ENCODE measurements at places on chromosomes 1 and 21. TPM values are rescaled to one million over a fixed set of nuclear protein-coding genes. Genes with fewer than 3 reads are reported as not detected.
A peak's percentile ranks its signal among the peaks of the same experiment; 100 is the strongest.

PAQR6 gene
- 12.2 TPM for total RNA-seq

RCSD1 gene
- 0.11 TPM for total RNA-seq

PEF1 gene
- 59.1 TPM for total RNA-seq

SIKE1 gene
- total RNA-seq, result 72.2 TPM

PLA2G2F gene
- total RNA-seq, result not detected

DNAJB4 gene
- 38.4 TPM for total RNA-seq

DNA sequence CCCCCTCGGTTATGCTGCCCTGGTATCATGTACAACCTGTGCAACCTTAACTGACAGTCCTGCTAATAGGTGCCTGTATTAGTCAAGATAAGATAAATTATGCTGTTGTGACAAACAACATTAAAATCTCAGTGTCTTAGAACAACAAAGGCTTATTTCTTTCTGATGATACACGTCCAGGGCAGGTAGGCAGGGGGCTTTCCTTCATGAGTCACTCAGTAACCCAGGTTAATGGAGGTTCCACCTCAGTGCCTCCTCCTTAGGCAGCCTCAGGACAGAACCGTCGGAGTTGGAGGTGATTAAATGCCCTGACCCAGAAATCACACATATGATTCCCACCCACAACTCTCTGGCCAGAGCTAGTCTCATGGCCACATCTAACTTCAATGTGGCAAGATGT is 94.6 kb upstream of the CASZ1 start:
- H3K36me3 ChIP-seq, result no peaks in the 10 kb centered on the region
- peaks cover 26% of the 10 kb centered on the region for H3K27me3 ChIP-seq
- DNase-seq, result no peak
- H3K27ac ChIP-seq, result no peak overlapping the region
- H3K4me1 ChIP-seq, result no peaks in the 10 kb centered on the region

DNA sequence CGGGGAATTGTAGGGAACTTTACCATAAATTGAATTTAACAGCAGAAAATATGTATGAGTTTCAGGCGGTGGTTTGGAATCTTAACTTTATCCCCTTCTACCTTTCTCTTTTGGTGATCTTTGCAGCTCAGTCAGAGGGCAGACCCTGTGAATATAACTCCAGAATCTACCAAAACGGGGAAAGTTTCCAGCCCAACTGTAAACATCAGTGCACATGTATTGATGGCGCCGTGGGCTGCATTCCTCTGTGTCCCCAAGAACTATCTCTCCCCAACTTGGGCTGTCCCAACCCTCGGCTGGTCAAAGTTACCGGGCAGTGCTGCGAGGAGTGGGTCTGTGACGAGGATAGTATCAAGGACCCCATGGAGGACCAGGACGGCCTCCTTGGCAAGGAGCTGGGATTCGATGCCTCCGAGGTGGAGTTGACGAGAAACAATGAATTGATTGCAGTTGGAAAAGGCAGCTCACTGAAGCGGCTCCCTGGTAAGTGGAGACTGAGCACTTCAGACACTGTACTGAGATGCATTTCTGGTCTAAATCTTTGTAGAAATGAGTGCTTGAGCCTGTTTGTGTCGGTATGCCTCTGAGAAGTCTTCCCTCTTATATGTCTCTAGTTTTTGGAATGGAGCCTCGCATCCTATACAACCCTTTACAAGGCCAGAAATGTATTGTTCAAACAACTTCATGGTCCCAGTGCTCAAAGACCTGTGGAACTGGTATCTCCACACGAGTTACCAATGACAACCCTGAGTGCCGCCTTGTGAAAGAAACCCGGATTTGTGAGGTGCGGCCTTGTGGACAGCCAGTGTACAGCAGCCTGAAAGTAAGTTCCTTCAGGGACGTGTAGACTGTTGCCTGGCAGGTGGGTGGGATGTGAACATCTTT is 1.5 kb downstream of the CCN1 start:
- H3K4me1 ChIP-seq, result peaks cover 10% of the 10 kb centered on the region
- H3K27me3 ChIP-seq, result peaks cover 18% of the 10 kb centered on the region
- peak overlapping the region; percentile 97 for H3K27ac ChIP-seq
- H3K4me3 ChIP-seq, result peak overlapping the region; percentile 89

GRCh38 chr1:185358957-185359356 is 41.9 kb upstream of the IVNS1ABP start:
- DNase-seq, result no peak
- H3K27ac ChIP-seq, result no peak overlapping the region
- H3K4me1 ChIP-seq, result no peaks in the 10 kb centered on the region
- H3K27me3 ChIP-seq, result no peaks in the 10 kb centered on the region
- H3K36me3 ChIP-seq, result no peaks in the 10 kb centered on the region
- no peak overlapping the region for H3K4me3 ChIP-seq

GRCh38 chr1:83857103-83857502 is 141.8 kb downstream of the TTLL7 start:
- H3K27ac ChIP-seq, result no peak overlapping the region
- no peak for DNase-seq
- no peaks in the 10 kb centered on the region for H3K36me3 ChIP-seq

DNA sequence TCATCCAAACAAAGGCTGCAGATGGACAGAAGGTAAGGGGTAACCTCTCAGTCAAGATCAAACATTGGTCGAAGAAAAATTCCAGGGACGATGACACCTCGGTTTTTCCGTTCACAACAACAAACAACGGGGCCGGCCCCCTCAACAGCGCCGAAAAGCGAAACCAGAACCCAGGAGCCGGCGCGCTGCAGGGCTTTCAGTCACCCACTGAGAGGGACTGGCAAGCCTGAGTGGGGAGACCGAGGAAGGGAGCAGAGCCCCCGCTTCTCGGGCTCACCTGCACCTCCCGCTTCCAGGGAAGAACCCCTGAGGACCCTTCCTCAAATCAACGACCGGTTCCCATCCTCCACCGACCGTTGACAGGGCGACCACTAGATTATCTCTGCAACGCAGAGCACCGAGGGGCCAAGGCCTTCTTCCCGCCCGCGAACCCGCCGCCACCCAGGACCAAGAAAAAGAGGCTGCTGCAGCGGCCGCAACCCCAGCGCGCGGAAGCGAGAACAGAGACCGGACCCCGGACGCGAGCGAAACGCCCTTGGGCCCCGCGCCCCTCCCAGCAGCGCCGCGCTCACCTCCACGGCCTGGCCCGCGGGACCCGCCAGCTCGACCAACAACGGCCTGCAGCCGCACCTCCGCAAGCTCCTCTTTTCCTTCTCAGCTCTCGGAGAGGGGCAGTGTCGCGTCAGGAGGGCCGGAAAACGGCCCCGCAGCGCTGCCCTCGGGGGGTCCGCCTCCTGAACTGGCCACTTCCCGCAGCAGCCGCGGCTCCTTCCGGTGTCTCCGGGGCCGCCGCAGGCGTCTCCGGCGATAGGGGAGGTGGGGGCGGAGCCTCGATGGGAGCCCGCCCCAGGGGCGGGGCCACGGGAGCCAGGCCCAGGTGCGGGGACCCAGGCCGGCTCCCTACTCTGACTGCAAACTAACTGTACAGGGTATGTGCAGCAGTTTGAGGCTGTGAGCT is at the start of gene USP33:
USP33 (minus strand) TSS at position 782 of the 958 bp plus-strand sequence. CDS start 18,155 bp downstream, outside the sequence.
- peak within 1 kb of the TSS; percentile 77 for H3K27ac ChIP-seq
- no peaks in the 10 kb centered on the region for H3K36me3 ChIP-seq
- DNase-seq, result peak; percentile 96
- H3K4me1 ChIP-seq, result no peaks in the 10 kb centered on the region
- H3K27me3 ChIP-seq, result no peaks in the 10 kb centered on the region

DNA sequence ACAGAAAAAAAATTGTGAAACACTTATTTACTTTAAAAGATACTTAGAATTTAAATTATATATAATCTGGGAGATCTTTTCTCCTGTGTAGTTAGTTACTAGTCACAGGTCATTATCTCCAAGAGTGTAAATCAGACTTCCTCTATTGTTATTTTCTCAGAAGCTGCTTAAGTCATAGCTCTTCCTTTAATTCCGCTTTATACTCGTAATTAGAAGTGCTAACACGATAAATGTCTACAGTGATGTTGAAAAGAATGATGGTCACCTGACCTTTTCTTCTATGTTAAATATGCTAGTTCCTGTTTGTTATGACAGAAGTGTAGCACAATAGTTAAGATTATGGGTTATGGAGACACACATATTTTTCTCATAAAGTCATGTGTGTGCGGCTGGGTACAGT is 123.6 kb downstream of the TGFB2 start:
- no peak overlapping the region for H3K4me3 ChIP-seq
- H3K27ac ChIP-seq, result no peak overlapping the region
- H3K27me3 ChIP-seq, result no peaks in the 10 kb centered on the region
- H3K36me3 ChIP-seq, result no peaks in the 10 kb centered on the region
- H3K4me1 ChIP-seq, result no peaks in the 10 kb centered on the region

DNA sequence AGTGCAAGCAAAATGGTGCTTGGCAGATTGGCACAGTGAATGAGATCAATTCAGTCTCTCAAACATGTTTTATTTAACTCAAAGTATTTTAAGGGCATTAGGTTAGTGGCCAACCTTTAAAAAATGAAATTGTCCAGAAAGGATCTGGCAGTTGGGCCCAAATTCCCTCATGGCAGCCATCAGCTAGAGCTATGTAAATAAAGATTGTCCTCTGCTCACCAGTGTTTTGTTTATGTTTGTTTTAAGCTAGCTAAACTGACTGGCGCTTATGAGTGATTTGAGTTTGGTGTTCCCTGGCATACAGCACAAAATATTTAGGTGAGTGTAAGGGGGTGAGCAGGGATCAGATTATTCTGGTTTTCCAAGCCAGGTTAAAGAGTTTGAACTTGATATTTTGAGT is 18.1 kb downstream of the HDAC1 start:
- no peaks in the 10 kb centered on the region for H3K4me1 ChIP-seq
- H3K36me3 ChIP-seq, result peaks cover 21% of the 10 kb centered on the region
- no peak for DNase-seq
- H3K4me3 ChIP-seq, result no peak overlapping the region

DNA sequence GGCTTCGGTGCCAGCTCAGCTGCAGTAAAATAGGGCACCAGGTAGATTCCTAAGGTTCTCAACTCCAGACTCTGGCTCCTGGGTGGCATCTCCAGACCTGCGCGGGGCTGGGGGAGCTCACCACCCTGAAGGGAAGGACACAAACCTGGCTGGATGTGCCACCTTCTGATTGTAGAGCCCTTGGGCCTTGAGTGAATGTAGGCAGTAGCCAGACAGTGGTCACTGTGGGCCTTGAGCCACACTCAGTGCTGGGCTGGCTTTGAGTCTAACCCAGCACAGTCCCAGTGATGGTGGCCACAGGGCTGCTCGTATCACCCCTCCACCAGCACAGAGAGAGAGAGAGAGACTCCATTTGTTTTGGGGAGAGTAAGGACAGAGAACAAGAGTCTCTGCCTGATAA is 38.0 kb upstream of the SH3GLB1 start:
- H3K36me3 ChIP-seq, result no peaks in the 10 kb centered on the region
- H3K27me3 ChIP-seq, result no peaks in the 10 kb centered on the region
- no peak overlapping the region for H3K4me3 ChIP-seq
- DNase-seq, result no peak
- no peaks in the 10 kb centered on the region for H3K4me1 ChIP-seq
- no peak overlapping the region for H3K27ac ChIP-seq

GRCh38 chr21:28483301-28484035 is 509.2 kb downstream of the LTN1 start:
- no peak overlapping the region for H3K4me3 ChIP-seq
- H3K36me3 ChIP-seq, result no peaks in the 10 kb centered on the region
- no peaks in the 10 kb centered on the region for H3K27me3 ChIP-seq
- H3K27ac ChIP-seq, result no peak overlapping the region
- H3K4me1 ChIP-seq, result no peaks in the 10 kb centered on the region

DNA sequence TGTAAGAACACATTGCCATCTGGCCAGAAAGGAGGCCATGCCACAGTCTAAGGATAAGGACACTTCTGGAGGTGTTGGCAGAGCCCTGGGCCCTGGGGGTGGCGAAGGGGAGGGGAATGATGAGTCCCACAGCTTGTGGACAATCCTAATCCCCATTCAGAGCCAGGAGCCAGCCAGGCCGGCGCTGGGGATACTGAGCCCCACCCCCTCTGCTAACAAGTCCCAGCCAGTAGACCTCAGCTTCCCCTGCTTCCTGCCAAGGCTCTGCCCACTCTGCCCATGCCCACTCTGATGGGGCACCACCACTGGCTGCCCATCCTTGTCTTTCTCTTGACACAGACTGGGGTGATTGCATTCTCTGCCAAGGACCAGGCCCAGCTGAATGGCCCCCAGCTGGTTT is 71.9 kb downstream of the NAV1 start:
- no peaks in the 10 kb centered on the region for H3K36me3 ChIP-seq
- H3K4me1 ChIP-seq, result no peaks in the 10 kb centered on the region
- peaks cover 5% of the 10 kb centered on the region for H3K27me3 ChIP-seq
- no peak overlapping the region for H3K27ac ChIP-seq

- H3K27me3 ChIP-seq, result peaks cover 84% of the 10 kb centered on the region
- H3K4me1 ChIP-seq, result no peaks in the 10 kb centered on the region
- peak; percentile 30 for DNase-seq
- H3K27ac ChIP-seq, result no peak overlapping the region
- no peaks in the 10 kb centered on the region for H3K36me3 ChIP-seq
- no peak overlapping the region for H3K4me3 ChIP-seq
These were observed 33.5 kb downstream of the EPHA10 start for GRCh38 chr1:37731312-37732019.

- no peaks in the 10 kb centered on the region for H3K36me3 ChIP-seq
- no peak for DNase-seq
- no peak overlapping the region for H3K27ac ChIP-seq
These were observed 470.8 kb downstream of the AJAP1 start for GRCh38 chr1:5125208-5125607.
